Stimulated activated CD4-positive, alpha-beta T cell treated with anti-CD3 and anti-CD28 coated beads, Interleukin-4, amount 100 ng/mL, for 4 hours (primary cell): ENCODE measurements at places on chromosomes 7 and 10.
A peak's percentile ranks its signal among the peaks of the same experiment; 100 is the strongest.

DNA sequence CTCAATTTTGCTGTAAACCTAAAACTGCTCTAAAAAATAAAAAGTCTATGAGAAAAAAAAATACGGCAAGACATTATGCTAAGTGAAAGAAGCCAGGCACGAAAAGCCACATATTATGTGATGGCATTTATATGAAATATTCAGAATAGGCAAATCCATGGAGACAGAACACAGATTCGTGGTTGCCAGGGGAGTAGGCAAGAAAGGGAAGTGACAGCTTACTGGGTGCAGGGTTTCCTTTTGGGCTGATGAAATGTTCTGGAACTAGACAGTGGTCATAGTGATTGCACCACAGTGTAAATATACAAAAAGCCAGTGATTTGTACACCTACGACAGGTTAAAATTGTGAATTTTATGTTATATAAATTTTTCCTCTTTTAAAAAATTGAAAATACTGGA is 41.3 kb upstream of the GLI3 start:
- DNase-seq: no peak

GRCh38 chr10:80144067-80144695 is 11.7 kb downstream of the PLAC9 start:
- peak; percentile 8 for DNase-seq

DNA sequence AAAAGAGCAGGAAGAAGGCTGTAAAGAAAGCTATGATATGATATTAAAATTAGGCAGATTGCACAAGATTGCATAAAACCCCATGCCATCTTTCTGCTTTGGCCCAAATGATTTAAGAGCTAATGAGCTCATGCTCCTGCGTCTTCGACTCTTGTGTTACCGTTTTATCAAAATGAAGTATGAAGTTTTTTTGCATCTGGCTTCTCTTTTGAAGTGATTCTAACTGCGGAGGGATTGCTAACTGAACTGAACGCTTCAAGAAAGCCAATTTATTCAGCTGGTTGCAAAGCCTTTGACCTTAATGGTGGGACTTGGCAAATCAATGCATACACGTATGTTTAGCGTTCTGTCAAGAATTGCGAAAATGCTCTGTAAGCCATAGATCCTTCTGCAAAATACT is 282.9 kb downstream of the TWIST1 start:
- no peak for DNase-seq

DNA sequence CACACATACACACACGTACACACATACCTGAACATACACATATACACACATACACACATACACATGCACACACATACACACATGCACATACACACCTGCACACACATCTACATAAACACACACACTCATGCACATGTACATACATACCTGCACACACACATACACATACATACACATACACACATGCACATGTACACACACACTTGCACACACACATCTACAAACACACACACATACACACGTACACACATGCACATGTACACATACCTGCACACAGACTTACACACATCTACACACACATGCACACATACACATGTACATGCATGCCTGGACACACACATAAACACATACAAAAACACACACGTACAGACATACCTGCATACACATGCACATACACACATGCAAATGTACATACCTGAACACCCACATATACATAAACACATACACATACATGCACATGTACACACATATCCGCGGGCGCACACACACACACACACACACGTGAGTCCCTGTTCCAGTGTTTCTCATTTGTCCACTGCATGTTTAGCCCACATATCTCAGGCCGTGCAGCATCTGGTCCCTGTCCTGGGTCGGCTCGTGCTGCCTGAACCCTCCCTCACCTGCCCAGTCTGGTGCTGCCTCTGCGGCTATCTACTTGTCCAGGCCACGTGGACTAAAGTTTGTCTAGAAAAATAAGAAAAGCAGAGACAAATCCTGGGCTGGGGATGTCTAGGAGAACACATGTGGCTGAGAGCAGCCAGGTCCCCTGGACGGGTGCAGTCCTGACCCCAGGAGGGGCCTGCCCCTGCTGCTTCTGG is 238.7 kb downstream of the TCERG1L start:
- DNase-seq: no peak

- no peak for DNase-seq
Observed at GRCh38 chr7:43647339-43647672, 64.4 kb downstream of the STK17A start.

DNA sequence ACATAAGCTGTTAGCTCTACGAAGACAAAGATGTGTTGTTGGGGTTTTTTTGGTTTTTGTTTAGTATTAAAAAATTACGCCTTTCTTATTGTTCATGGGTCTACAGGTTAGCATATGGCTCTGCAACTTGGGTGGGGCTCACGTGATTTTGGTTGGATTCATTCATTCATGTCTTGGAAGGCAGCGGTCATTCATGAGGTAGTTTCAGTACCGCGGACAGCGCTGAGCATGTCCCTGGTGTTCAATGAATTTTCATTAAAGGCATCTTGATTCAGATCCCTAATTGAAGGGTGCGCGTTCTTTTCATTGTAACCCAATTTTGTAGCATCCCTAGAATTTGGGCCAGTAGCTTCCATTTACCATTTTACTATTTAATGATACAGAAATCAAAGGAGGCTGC is 42.9 kb upstream of the TCERG1L start:
- DNase-seq: no peak

- DNase-seq: no peak
Observed at GRCh38 chr10:23099816-23100215, 4.4 kb downstream of the MSRB2 start.

DNA sequence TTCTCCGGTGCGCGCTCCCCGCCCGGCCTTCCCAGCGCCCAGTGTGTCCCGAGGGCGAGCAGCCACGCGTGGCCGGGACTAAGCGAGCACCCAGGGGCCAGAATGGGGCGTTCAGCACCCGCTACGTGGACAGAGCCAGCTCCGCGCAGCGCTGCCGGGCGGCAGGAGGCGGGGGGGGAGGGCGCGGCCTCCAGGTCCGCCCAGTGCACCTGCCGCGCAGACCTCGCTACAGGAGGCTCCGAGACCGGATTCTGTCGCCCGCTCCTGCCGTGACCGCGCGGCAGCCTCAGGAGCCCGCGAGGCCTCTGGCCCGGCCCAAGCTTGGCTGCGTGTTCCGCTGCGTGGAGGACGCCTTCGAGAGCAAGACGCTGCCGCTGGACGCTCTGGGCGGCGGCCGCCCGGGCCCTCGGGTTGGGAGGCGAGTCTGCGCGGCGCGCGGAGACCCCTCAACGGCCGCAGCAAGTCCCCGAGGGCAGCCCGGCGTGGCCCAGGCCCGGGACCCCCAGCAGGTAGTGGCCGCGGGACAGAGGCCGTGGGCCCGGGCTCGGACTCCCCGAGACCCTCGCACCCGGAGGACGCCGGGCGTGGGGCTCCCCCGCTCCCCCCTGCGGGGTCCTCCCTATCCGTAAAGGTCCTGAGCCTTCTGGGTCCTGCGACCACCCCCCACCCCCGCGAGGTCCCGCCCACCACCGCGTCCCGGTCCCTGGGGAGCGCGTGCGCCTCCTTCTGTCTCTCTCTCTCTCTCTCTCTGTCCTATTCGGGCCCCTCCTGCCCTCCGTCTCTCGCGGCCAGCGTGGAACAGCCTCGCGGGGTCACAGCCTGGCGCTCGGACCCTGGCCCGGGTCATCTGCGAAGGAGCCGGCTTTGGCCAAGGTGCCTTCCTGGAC is 904 bp upstream of the DPYSL4 start:
- DNase-seq: peak; percentile 44

DNA sequence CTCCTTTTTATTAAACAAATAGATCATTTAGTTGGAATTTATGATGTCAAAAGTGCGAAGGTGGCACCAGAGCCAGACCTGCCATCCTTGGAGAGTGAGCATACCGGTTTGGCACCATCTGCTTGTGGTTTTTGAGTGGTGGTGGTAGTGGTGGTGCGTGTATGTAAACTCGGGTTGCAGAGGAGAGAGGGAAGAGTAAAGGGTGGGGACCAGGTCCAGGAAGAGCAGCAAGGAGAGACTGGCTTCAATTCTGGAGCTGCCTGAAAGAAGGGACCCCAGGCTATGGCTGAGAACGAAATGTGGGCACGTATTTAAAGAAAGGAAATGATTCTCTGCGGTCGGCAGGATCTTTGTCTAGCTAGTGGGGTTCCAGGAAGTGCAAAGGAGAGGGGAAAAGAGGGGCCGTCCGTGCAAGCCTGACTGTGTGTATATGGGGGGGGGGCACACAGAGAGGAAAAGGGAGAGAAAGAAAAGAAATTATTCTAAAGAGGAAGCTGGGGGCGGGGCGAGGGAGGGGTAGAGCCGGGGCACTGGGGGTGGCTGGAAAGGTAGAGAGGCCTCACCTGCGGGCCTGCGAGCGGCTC is 448 bp upstream of the GOLGA7B start:
- no peak for DNase-seq

DNA sequence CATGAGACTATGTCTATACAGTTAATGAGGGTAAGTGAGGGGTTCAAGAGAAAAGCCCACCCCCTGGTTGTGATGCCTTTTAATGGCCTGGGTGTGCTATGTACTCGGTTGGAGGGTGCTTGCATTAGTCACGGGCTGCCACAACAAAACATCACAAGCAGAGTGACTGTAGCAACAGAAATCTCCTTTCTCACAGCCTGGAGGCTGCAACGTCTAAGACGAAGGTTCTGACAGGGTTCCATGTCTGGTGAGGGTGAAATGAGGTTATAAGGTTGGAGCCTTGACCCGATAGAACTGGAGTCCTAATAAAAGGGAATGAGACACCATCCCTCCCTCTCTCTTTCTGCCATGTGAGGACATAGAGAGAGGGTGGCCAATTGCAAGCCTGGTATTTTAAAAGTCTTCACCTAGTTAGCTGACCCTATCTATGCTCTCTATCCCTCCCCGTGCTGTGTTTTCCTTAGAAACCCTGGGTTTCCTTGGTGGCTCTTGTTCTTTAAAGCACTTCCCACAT is 126.0 kb upstream of the GDF10 start:
- DNase-seq: no peak

DNA sequence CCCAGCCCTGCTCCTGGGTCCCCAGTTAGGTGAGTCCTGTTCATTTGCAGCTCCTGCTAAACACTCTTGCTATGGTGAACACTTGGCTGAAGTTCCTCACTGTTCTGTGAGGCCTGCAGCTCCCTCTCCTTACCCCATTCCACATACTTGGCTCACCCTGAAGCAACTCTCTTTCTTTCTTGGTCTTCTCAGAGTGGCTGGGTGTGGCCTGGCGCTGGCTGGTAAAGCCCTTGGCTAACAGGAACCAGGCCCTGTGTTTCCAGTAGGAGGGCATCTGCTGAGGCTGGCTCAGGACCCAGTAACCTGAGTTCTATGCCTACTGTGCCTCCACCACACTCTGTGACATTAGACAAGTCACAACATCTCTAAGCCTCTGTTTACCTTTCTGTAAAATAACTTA is 53.1 kb upstream of the COL13A1 start:
- DNase-seq: no peak
